ENCODE measurements at places on chromosomes 3 and 15.

- no peak for DNase-seq
Measured at GRCh38 chr15:37135225-37135624, 34.9 kb upstream of the MEIS2 start.

DNA sequence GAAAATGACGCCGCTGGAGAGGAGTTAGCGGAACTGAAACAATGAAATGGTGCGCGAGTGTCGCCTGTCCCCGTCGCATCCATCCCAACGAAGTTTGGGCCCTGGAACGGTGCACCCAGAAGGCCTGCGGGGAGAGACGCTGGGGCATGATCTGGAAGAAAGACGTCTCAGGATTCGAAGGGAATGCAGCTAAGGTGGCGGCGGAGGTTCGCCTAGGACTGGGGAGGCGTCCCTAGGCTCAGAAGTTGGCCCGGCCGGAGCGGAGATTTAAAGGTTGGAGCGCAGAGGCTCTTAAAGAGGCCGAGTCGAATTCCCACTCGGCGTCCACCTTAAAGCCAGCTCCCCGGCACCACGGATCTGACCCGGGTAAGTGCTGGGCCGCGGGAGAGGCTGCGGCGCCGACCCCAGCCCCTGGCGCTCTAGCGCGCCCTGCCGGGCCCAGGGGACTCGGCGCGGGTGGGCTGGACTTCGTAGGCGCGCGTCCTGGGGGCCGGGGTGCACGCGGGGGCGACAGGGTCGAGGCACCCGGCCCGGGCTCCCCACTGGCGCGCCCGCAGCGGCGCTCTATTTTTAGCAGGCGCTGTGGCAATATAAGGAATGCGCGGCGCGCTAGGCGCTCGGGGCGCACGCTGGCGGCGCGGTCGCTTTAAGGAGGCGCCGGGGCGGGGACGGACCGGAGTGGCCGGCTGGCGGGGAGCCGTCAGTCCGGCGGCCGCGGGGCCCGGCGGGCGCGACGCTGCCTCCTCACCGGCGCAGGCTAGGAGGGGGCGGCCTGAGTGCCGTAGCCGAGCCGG, at the start of gene MRAS:
Gene MRAS (plus strand): TSS at position 620 of the 794 bp plus-strand sequence. CDS start 24,305 bp downstream, outside the sequence.
- no peak for DNase-seq

GRCh38 chr15:98126326-98127085, 166.0 kb downstream of the ARRDC4 start:
- DNase-seq, result no peak

- DNase-seq, result no peak
Measured at GRCh38 chr3:150292891-150293290, 115.2 kb upstream of the TSC22D2 start.

- no peak for DNase-seq
Measured at GRCh38 chr3:127765735-127766134, 56.6 kb downstream of the MGLL start.

GRCh38 chr3:123637131-123637530, 52.3 kb upstream of the HACD2 start:
- no peak for DNase-seq

DNA sequence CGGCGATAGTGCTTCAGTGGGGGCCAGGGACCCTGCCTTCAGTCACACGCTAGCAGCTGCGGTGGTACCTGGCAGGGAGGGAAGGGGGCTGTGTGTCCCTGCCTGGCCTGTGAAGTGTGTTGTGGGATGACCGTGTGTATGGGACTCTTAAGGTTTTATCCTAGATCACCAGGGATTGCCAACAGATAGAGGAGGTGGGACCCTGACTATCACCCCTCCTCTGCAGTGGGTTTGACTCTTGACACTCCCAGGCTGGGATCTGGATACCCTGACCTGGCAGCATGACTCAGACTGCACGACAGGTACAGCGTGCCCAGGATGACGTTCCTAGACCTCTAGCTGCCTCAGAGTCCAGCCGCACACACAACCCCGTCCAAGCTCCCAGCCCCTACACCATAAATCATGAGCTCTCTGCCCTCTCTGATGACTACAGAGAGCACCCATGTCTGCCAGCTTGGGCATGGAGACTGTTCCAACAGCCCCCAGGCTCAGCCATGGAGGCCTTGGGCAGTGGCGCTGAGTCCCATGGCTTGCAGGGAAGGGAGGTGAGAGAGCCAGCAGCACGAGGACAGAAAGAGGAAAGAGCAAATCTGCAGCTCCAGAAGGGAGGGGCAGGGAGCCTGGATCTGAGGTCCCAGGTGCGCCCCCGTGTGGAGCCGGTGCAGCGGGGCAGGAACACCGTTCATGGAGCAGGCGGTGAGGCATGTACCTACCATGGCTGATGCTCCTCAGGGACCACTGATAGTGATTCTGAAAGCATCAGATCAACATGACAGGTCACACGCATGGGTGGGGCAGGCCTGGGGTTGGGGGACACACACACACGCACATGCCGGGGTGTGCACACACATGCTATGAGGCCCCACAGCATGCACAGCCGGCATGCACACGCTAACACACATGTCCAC, 71.0 kb downstream of the ADAMTS7 start:
- no peak for DNase-seq

DNA sequence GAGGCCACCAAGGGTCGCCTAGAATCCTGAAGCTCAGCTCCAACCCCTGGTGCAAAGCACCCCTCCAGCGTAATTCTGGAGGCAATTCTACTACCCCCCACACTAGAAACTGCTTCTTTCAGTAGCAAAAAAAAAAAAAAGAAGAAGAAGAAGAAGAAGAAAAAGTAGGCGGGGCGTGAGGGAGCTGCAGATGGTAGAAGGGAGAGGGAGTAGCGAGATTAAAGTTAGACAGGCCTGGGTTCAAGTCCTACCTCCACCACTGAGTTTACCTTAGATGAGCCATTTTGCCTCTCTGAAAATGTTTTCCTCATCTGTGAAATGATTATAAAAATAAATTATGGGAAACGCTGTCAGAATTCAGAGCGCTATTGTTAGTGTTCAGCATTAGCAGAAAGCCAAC, 913 bp downstream of the FAM174B start:
- DNase-seq, result no peak

DNA sequence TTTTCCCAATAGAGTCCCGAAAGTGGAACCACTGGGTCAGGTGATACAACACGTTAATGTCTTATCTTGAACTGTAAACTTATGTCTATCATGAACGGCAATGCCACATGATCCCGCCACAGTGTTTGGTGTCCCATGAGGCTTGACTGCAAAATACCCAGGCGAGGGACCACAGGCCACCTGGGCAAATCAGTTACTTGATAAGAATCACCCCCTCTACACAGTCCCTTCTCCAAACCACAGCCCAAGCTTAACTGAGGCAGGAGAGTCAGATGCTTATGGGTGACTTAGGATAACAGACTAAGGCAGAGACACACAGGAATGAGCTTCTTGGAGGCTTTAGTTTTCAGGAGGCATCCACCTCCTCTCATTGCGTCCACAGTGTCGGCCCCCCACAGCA, 42.9 kb upstream of the SNRPA1 start:
- no peak for DNase-seq

GRCh38 chr3:114393367-114394072, 99.7 kb downstream of the TIGIT start:
- no peak for DNase-seq

DNA sequence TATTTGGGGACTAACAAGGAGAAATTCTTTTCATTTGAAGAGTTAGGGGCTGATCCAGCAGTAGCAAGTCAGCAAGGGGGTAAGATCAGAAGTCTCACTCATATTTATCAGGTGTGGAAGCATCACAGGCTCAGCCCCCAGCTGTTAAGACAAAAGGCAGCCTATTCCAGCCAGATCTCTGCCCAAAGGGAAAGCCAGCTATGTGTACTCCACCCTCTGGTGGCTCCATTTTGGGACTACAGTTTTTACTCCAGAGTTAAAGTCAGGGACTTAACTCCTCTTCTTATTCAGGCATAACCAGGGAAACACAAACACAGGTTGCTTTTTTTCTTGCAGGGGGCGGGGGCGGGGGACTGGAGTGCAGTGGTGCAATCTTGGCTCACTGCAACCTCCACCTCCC, 19.2 kb downstream of the UBP1 start:
- no peak for DNase-seq

GRCh38 chr3:39317571-39318169, 11.8 kb upstream of the CCR8 start:
- DNase-seq, result no peak
